ENCODE measurements at places on chromosomes 12 and 14. TPM values are rescaled to one million over a fixed set of nuclear protein-coding genes. Genes with fewer than 3 reads are reported as not detected.

- DNase-seq, result no peak
- no peak overlapping the region for H3K27ac ChIP-seq
- no peaks in the 10 kb centered on the region for H3K36me3 ChIP-seq
- H3K27me3 ChIP-seq, result no peaks in the 10 kb centered on the region
- H3K4me3 ChIP-seq, result no peak overlapping the region
- H3K4me1 ChIP-seq, result no peaks in the 10 kb centered on the region
Measured at GRCh38 chr14:95059126-95059525, 98.2 kb downstream of the DICER1 start.

DNA sequence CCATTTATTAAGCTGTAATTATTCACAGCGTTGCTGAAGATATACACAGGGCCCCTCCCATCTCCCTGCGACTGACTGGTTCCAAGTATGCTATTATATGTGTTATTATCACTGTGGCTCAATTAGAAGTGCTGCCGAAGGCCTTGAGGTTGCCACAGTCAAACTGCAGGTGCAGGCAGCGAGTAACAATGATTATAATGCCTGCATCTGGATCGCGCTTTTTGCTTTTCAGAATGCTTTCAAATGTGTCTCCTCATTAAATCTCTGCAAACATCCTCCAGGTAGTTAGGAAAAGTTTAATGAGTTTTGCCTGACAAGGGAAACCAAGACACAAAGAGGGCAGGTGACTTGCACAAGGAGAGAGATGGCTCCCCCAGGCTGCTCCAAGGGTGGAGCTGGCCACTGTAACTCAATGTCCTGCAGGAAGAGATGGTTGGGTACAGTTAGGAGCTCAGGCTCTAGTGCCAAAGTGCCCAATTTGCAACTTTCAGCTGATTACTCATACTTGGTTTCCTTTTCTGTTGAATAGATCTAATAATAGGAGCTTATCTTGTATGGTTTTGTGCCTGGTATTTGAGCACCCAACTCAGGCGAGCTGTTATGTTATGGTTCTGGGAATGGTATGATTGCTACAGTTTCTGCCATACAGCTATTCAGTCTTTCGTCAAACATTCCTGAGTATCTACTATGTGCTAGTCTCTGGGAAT lies 1.7 kb upstream of the SYNE3 start:
- H3K4me1 ChIP-seq, result peaks cover 54% of the 10 kb centered on the region
- peak overlapping the region; percentile 55 for H3K27ac ChIP-seq
- no peaks in the 10 kb centered on the region for H3K27me3 ChIP-seq
- H3K36me3 ChIP-seq, result no peaks in the 10 kb centered on the region
- DNase-seq, result no peak

DNA sequence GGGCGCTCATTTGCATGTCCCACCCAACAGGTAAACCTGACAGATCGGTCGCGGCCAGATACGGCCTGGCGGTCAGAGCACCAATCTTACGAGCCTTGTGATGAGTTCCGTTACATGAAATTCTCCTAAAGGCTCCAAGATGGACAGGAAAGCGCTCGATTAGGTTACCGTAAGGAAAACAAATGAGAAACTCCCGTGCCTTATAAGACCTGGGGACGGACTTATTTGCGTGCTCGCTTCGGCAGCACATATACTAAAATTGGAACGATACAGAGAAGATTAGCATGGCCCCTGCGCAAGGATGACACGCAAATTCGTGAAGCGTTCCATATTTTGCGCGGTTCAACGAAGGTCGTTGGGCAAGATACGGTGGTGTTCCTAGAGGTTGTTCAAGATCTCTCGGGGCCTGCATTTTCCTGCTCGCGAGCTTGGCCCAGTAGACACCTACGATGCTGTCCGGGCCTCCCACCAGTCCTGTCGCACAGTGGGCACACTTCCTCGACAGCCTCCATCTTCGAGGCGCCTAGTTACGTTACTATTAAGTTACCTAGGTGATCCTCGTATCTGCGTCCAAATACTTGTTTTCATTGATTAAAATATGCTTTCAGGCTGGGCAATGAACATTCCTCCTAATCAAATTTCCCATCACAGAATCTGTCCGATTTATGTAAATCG lies at the start of gene RNU6-7:
Gene RNU6-7 (plus strand): TSS at position 230 of the 675 bp plus-strand sequence.
- DNase-seq, result no peak
- no peaks in the 10 kb centered on the region for H3K4me1 ChIP-seq
- peak within 1 kb of the TSS; percentile 82 for H3K4me3 ChIP-seq
- H3K27me3 ChIP-seq, result no peaks in the 10 kb centered on the region
- peak within 1 kb of the TSS; percentile 92 for H3K27ac ChIP-seq
- no peaks in the 10 kb centered on the region for H3K36me3 ChIP-seq

DNA sequence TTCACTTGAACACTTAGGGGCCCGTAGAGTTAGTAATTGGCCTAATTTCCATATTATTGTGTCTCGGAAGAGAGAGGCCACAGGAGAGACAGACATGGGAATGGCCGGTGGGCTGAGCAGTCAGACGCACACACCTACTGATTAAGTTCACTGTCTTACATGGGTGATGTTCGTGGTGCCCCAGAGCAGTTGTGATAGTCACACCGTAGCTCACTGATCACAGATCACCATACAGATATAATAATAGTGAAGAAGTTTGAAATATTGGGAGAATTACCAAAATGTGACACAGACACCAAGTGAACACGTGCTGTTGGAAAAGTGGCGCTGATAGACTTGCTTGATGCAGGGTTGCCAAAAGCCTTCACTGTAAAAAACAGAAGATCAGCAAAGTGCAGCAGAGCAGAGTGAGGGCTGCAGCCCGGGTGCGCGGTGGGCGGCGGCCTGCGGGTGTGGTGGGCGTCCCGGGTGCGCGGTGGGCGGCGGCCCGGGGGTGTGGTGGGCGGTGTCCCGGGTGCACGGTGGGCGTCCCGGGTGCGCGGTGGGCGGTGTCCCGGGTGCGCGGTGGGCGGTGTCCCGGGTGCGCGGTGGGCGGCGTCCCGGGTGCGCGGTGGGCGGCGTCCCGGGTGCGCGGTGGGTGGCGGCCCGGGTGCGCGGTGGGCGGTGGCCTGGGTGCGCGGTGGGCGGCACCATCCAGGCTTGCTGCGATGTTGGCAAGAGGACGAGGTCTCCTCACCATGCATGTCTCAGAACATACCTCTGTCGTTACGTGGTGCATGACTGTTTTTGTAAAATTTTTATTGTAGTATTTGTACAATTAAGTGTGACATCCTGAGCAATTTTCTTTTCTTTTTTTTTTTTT lies 34.3 kb upstream of the TEX22 start:
- DNase-seq, result no peak
- H3K27me3 ChIP-seq, result no peaks in the 10 kb centered on the region
- H3K4me3 ChIP-seq, result no peak overlapping the region
- peaks cover 13% of the 10 kb centered on the region for H3K4me1 ChIP-seq
- H3K36me3 ChIP-seq, result no peaks in the 10 kb centered on the region

The AICDA gene
- not detected for total RNA-seq

The DPPA3 gene
- total RNA-seq, result not detected

The OR4N5 gene
- total RNA-seq, result not detected

Measured in esophagus squamous epithelium (tissue), 5 donors.